ENCODE measurements at places on chromosomes 13 and 19.

GRCh38 chr19:48244281-48244680 lies 11.4 kb downstream of the CARD8 start:
- peak; percentile 31 for DNase-seq

GRCh38 chr19:16849168-16849567 lies 20.0 kb downstream of the SIN3B start:
- no peak for DNase-seq

DNA sequence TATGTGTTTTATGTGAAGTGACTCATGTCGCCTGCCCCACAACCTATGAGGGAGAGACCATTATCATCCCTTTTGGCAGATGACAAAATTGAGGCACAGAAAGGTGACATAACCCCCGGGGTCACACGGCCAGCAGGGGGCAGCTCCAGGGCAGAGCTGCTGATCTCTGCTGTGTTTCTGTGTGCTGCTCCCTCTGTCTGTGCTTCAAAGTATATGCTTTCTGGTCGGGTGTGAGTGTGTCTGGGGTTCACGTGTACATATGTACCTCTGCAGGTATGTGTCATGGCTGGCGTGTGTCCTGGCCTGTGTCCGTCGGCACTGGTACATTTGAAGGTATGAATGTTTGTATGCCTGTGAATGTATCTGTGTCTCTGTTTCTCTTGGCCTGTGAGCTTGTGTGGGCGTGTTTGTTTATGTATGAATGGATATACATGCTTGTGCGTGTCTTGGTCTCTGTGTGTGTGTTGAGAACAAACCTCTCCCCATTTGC lies 7.1 kb downstream of the LIPE start:
- peak; percentile 69 for DNase-seq

DNA sequence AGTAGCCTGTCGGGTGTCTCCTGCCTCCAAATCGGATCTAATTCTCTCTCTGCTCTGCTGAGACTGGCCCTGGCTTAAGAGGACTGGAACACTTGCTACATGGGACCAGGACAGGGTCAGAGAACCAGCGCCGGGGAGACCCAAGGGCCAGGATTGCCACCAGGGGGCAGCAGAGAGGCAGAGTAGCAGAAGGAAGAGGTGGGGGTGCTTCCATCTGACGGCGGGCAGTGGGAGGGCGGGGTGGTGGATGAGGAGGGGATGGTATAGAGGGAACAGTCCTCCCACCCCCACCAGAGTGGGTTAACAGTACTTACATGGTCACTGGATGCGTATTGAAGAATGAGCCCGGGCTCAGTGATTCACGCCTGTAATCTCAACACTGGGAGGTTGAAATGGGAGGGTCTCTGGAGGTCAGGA lies 11.9 kb downstream of the SELENOW start:
- DNase-seq: peak; percentile 86

DNA sequence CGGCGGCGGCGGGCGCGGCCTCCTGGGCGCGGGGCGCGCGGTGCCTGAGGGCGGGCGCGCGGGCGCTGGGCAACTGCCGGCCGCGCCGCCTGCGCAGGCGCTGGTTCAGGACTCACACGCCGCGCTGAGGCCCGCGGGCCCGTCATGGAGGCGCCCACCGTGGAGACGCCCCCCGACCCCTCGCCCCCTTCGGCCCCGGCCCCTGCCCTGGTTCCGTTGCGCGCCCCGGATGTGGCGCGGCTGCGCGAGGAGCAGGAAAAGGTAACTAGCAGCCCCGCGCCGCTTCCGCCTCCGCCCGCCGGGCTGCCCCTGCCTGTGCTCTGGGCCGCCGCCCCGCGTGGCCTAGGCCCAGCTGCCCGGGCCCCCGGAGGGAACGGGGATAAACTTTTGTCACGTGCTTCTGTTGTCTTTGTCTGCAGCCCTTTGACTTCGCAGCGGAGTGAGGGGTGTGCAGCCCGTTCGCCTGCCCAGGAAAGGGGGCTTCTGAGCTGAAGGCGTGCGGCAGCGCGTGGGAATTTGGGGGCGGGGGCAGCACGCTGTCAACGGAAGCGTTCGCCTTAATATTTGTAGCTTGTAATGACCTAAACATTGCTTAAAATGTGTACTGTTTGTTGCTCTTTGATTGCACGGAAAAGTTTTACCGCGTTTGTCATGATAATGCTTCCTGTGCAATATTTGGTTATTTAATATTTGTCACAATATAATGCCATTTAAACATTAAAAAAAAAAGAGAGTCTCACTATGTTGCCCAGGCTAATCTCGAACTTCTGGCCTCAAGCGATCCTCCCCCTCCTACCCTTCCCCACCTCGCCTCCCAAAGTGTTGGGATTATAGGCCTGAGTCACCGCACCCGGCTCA lies 594 bp downstream of the URI1 start:
- DNase-seq: peak; percentile 52

All from CD4-positive, alpha-beta T cell (primary cell).